ENCODE measurements at places on chromosomes 3 and 15.
A peak's percentile ranks its signal among the peaks of the same experiment; 100 is the strongest.

- no peak for DNase-seq
Observed at GRCh38 chr3:30655187-30655812, 48.9 kb downstream of the TGFBR2 start.

DNA sequence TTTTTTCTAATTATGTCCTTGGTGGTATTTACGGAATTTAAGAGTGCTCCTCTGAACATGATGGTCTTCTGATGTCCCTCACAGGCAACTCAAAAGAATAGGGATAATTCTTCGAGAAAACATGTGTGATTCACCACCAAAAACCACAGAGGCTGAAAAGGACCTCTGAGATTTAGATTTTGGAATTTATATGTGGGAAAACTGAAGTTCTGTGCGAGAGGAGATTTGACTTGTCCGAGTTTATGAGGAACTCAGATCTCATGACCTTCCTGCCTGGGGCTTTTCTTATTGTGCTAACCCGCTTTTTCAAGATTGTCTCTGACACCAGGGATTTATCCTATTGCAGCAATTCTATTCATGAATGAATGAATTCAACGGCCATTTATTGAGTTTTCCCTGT lies 142.4 kb downstream of the FAM43A start:
- DNase-seq = no peak

DNA sequence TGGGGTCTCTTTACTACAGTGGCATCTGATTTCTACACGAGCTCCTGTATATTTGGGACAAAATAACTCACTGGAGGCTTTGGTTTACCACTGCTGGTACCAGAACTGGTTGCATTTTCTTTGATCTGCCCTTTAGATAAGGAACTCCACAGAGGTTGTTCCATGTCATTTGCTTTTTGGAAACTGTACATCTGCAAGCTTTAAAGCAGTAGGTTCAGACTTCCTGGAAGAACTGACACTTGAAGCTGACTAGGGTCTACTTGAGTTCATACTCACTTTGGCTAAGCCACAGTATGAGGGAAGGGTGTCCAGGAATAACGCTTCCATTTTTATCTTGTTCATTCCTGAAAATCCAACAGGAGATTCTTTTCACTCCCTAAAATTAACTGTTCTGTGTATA lies 86.4 kb downstream of the WWTR1 start:
- no peak for DNase-seq

GRCh38 chr3:170475092-170475685 lies 56.5 kb downstream of the CLDN11 start:
- no peak for DNase-seq

GRCh38 chr15:72796515-72797337 lies 13.2 kb upstream of the ADPGK start:
- DNase-seq = no peak

GRCh38 chr3:111729087-111729846 lies 129.8 kb upstream of the PHLDB2 start:
- DNase-seq = peak; percentile 80

GRCh38 chr3:174439331-174440252 lies 419.5 kb upstream of the NAALADL2 start:
- peak; percentile 47 for DNase-seq

DNA sequence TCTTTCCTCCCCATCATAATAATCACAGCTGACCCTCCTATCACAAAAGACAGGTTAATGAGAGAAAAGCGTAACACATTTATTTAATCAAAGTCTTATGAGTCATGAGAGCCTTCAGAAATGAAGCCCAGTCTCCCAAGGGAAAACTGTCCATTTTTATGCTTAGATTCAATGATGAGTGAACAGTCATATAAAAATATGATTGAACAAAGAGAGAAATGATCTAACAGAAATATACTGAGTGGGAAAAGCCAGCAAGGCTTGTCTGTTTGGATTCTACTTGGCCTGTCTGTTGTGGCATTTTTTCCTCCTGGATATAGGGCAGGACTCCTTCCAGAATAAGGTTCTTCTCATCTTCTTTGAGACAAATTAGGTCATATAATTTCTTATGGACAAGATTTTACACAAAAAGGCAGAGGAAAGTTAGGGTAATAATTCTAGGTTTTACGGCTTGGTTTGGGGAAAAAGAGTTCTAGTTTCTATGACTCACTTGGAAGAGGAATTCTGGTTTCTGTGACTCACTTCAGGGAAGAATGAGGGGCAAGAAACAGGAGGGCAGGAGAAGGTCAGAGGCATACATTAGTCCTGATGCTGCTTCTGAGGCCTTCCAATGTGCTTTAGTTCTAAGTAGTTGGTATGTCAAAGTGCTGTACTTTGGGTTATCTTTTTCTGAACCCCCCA lies 534.2 kb downstream of the ZIC1 start:
- no peak for DNase-seq

DNA sequence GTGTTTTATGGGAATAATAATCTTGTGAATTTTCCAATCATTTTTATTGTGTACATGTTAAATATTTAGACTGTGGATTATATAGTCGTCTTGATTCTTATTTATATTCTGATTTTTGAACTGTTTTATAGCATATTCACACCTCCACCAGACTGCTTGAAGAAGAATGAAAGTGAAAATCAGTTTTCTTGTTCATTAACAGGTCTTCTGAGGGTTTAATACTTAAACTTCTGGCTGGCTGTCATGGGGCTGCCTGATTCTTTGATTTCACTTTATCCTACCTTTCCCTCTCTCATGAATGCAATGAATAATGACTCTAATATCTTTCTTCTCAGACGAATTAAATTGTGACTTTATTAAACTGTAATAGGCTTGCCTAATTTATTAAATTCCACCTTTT lies 56.2 kb downstream of the ATP2C1 start:
- DNase-seq = no peak

GRCh38 chr3:71180524-71180923 lies 403.0 kb downstream of the FOXP1 start:
- DNase-seq = no peak

DNA sequence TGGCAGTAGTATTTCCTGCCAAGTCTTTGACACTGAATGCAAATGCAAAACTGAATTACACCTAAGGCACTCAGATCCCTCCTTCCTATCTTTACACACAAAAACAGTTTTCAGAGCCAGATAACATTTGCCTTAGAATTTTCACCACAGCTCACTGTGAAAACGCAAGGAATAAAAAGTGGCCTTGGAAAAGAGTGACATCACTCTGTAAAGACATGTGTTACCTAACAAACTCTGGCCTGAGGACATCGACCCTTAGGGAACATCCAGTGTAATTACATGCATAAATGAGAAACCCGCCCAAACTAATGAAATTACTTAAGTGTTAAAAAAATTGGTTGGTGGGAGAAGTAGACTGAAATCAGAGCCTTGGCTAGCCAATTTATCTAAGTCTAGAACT lies 88.9 kb downstream of the PLOD2 start:
- no peak for DNase-seq

DNA sequence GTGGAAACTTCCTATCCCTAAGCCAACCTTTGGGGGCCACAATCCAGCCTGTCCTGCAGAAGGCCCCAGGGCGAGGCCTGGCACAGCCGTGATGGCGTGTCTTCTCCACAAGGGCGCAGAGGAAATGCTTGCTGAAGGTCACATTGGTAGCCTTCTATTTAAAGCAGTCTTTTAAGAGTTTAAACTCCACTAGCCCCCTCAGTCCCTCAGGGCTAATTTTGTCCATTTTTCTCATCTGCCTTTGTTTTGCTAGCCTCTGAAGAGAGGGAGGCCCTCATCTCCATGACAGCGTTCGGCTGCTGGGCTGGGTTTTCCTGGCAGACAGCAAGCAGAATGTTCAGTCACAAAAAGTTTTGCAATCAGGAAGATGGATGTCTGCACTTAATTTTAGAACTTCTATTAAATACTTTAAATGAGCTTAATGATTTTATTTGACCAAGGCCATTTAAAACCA lies 40.8 kb downstream of the RARB start:
- DNase-seq = peak; percentile 72

DNA sequence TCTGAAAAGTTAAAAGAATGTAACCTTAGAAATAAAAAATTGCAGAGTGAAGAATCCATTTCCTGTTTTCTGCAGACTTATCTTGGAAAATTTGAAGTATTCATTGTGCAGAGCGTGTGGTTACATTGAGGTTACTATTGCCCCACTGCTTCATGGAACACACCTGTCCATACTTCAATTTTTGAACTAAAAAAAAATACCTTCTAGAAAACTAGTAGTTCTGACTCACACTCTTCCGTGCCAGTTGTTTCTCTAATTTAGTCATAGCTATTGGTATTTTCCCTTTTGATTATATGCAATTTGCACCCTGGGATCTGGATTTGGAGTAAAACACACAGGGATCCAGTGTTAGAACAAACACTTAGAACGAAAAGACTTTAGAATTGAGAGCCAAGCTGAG lies 111.8 kb upstream of the LYSMD4 start:
- DNase-seq = no peak
